ENCODE measurements at places on chromosomes 3 and 15.

DNA sequence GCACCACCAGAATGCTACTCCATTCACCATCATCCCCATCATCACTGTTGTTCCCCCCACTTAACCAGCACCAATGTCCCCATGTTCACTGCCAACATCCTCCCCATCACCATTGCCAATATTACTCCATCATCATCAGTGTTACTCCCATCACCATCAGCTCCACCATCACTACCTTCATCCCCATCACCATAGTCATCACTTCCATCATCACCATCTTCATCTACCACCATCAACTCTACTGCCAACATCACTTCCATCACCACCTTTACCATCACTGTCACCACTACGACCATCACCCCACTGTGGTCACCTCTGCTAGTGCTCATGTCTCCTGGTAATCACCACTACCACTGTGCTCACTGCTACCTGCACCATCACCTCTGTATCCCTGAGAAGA is 47.2 kb upstream of the TMEM115 start:
- no peak for DNase-seq

GRCh38 chr3:128068156-128068620 is 16.0 kb downstream of the SEC61A1 start:
- no peak for DNase-seq

DNA sequence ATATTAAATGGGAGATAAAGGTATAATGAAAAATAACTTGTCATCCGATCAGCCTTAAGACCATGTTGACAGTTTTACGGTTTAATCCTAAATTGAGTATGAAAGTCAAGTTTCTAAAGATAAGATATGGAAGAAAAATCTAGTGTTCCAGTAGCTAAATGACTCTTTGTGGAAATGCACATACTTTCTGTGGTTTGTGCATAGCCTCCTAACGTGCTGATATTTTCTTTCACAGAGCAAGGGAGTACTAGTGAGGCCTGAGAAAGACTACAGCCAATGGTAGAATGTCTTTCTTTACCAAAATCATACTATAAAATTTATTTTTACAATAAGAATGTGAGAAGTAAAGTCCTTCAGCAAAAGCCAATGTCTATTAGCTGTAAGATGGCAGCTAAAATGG is 430.6 kb upstream of the RGMA start:
- DNase-seq: no peak

- peak; percentile 36 for DNase-seq
Observed at GRCh38 chr3:177777699-177778098, 580.4 kb upstream of the TBL1XR1 start.

DNA sequence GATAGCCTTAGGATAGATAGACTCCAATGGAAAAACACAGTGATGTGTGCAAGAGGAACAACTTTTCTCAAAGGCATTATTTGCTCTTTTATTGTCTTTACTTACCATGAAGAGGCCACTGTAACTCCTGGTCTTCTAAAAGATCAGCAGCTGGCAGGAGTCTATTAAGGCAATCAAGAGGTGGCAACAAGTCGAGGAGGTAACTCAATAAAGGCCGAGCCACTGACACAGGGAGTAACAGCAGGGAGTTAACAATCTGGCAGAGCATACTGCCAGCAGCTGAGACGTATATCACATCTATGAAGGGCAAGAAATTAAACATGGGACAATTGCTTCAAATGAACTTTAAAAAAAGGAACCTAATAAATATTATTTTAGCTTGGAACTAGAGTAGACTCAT is 106.2 kb downstream of the HERC1 start:
- DNase-seq: no peak
